Frontal cortex (tissue), 4 donors: ENCODE measurements at places on chromosomes 13 and 19. TPM values are rescaled to one million over a fixed set of nuclear protein-coding genes. Genes with fewer than 3 reads are reported as not detected.

DNA sequence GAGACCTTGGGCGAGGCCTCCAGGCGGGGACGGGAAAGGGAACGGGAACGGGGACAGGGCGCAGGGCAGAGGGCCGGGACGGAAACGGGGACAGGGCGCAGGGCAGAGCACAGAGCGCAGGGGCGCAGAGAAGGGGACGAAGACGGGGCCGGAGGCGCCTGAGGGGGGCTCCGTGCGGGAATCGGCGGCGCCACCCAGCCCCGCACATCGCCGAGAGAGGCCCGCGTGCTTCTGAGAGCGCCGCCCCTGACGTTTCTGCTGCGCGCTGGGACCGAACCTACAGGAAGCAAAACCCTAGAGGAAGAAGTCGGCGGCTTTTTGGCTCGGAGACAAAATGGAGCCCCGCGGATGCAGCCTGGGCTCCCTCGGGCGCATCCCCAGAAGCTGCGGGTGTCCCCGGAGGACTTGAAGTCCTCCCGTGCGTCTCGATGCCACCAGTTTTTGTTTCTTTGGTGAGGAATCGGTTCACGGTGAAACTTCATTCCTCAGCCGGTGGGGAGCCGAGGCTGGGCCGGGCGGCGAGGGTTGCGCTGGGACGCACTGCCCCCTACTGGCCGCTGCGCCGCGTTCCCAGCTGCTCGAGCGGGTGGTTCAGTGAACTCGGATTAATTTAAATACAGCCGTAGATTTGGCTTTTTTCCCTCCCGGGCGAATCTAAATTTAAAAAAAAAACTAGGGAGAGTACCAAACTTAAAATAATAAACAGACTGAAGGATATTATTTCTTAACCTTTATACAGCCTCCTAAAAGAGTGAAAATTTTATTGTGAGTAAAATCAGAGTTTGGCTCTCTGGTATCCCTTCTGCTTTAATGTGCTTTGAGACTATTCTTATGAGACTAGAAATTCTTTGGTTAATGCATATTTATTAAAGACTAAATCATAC lies 350.0 kb upstream of the ARGLU1 start:
- DNase-seq: peak; percentile 74

DNA sequence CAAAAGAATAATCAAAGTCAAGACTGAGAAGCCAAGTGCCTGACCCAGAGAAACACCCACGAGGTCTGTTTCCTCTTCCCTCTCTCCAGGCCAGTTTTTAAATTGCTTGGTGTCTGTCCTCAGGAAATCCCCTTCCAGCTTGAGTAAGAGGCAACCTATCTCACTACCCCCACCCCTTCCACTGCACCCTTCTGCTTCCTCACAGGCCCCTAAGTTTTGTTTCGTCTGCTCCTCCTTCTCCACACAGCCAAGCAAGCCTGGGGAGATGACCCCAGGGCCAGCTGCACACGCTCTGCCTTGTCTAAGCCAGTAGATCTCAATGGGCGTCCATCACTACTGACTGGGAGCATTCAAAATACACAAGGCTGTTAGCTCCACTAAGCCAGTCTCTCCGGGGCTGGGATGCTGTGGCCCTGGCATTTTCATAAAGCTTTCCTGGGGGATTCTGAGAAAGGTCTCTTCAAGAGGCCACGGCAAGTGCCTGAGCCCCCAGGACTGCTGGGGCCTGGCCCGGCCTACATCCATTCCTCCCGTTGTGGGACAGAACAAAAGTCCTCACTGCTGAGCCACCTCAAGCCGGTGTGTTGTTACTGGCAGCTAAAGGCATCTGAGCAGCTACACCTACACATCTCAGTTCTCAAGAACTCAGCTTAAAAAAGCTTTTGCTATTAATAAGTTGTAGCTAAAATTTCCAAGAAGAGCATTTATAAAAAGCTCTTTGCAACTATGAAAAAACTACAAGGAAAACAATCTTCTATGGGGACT lies 14.9 kb upstream of the IL4I1 start:
- DNase-seq: no peak

Gene CCDC122
- total RNA-seq: 10.2 TPM

DNA sequence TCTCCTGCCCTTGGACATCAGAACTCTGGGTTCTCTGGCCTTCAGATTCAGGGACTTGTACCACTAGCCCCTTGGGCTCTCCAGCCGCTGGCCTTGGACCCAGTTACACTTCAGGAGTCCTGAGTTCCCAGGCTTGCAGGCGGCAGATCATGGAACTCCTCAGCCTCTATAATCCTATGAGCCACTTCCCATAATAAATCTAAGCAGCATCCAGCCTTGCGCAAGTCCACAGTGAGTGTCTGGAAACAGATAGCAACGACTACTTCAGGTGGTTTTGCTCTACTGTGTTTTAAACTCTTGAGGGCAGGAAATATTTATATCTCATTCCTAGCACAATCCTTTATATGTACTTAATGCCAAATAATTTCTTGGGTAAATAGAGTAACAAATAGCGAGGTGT lies 92.3 kb downstream of the COL4A1 start:
- no peak for DNase-seq

- peak; percentile 66 for DNase-seq
Measured at GRCh38 chr19:45607071-45608029, 5.3 kb upstream of the GPR4 start.

- peak; percentile 46 for DNase-seq
Measured at GRCh38 chr19:32652894-32653598, 21.9 kb downstream of the ANKRD27 start.

- no peak for DNase-seq
Measured at GRCh38 chr19:46115396-46116106, 8.9 kb downstream of the IGFL3 start.

- DNase-seq: no peak
Measured at GRCh38 chr19:11944656-11945055, 19.7 kb downstream of the ZNF700 start.

Gene ZNF490
- total RNA-seq: 9.4 TPM

DNA sequence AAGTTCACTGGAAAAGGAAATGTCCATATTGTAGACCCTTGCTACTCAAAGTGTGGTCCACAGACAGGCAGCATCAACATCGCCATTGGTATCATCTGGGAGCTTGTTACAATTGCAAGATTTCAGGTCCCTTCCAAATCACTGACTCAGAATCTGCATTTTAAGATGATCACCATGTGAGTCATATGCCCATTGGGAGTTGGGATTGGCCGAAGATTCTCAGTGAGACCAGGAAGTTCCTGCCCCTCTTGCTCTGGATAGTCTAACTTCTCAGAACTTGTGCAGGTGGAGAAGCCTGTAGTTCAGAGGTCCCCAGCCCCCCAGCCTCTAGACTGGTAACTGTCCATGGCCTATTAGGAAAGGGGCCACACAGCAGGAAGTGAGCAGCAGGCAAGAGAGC lies 48.9 kb upstream of the URAD start:
- no peak for DNase-seq

DNA sequence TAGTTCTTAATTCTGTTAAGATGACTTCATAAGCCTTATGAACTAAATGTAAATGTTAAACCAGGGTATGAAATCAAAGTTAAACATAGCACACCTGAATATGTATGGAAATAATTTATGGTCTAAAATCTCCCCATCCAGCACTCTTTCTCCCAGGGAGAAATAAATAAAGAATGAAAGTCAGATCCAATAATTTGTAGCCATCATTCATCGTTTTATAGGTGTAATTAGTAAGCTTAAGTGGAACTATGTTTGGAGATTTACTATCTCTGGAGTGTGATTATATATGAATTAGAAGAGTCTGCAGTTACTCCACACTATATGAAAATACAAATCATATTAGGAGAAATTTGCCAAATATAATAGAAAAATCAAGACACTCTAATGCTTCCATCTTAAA lies 405.1 kb downstream of the DACH1 start:
- DNase-seq: no peak

GRCh38 chr13:110913322-110914080 lies 1.4 kb downstream of the ANKRD10 start:
- DNase-seq: no peak

DNA sequence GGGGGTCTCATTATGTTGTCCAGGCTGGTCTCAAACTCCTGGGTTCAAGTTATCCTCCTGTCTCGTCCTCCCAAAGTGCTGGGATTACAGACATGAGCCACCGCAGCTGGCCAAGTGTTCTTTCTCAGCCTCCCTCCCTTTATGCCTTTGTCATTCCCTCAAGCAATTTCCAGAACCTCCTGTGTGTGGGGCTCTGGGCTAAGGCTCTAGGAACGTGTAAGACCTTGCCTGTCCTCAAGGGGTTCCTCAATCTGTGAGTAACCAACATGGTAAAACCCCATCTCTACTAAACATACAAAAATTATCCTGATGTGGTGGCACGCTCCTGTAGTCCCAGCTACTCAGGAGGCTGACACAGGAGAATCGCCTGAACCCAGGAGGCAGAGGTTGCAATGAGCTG lies 15.5 kb upstream of the SPACA4 start:
- no peak for DNase-seq

DNA sequence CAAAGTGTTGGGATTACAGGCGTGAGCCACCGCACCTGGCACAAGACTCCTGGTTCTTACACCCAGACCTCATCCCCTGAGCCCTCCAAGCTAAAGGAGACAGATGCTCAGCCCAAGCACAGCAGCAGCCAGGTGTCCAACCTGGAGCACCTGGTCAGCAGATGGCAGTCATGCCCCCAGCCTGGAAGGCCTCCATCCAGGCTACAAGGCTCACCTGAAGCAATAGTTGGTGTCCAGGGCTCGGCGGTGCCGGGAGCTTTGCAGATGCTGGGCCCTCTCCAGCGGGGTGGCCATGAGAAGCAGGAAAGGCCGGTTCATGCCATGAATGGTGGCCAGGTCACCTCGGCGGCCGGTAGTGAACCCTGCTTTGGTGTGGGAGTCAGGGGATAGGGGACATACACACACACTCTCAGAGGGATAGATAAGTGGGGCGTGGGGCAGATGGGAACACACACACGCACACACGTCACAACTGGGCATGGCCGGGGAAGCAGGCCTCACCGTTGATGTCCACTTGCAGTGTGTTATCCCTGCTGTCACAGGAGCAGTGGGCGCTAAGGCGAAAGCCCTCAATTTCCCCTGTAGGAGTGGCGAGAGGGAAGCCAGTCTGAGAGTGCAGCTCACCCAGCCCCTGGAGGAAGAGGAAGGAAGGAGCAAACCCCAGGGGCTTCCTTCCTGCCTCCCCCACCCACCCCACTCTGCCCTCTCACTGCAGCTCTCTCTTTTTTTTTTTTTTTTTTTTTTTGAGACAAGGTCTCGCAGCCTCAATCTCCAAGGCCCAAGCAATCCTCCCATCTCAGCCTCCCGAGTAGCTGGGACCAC lies 11.8 kb downstream of the TGFB1 start:
- no peak for DNase-seq

DNA sequence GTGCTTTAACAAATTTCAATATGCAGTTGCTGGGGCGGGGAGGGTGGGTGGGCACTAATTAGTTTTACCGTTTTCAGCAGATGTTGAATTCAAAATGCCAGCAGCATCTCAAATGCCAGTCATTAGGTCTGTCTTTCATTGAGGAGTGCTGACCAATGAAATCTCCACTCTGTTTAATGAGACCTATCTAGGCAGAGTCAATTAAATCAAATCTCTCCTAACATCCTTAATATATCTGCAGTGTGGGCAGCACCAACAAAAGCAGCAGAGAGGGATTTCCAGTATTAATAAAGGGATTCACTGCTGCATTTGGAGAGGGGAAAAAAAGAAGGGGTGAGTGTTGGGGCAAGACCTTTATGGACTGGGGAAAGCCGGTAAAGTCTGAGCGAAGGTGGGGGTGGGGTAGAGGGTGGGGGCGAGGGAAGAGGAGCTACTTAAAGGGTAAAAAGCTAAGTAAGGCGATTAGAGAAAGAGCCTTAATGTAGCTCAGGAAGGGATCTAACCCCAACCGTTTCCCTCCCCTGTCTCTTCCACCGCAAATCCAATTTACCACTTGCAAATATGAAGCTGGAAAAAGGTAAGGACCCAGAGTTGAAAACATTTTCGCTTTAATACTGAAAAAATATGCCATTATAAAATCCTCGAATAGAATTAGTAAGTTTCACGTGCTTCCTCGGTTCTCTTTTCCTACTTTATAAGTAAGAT lies 4.5 kb downstream of the SLITRK1 start:
- no peak for DNase-seq

Gene ATP8B3
- not detected for total RNA-seq

Gene PTGER1
- not detected for total RNA-seq

GRCh38 chr19:33492951-33493350 lies 28.6 kb downstream of the PEPD start:
- DNase-seq: no peak

DNA sequence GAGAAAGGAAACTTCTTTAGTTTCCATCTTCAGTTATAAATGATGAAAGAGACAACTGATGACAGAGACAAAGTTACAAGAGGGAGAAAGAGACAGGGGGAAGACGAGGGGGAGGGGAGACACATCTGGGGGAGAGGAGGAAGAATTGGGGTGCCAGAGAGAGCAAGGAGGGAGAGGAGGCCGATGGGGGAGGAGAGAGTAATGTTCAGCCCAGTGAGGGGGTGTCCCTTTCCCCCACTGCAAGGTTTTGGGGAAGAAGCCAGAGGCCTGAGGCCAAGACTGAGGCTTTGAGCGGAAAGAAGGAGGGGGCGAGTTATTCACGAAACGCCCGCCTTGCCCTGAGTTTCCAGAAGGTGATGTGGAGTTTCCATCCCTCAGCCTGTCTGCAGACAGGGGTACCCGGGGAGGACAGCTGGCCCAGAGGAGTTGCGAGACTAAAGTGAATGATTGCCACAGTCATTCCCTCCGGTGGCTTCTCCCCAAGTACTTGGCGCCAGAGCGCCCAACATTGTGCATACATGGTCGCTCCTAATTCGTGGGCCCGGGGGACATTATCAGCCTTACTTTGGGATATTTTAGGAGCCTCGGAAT lies 558 bp upstream of the PPAN start:
- DNase-seq: no peak

DNA sequence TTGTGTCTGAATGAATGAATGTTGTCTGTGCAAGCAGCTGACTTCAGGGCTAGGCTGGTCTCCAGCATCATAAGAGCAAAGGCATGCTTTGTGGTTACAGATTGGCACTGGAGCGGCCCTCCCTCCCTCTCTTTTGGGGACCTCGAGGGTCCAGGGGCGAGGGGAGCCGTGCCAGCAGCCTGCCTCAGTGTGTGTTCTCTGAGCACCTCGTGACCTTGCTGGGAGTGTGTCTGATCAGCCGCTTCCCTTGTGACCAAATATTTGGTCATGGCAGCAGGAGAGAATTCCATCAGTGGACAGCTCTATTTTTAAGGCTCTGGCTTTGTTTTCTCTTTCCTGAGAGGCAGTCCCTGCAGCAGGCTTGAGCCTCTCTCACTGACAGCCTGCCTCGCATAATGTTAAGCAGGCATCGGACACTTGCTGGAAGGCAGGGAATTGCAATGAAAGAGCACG lies 329.7 kb downstream of the UQCRFS1 start:
- DNase-seq: peak; percentile 24

DNA sequence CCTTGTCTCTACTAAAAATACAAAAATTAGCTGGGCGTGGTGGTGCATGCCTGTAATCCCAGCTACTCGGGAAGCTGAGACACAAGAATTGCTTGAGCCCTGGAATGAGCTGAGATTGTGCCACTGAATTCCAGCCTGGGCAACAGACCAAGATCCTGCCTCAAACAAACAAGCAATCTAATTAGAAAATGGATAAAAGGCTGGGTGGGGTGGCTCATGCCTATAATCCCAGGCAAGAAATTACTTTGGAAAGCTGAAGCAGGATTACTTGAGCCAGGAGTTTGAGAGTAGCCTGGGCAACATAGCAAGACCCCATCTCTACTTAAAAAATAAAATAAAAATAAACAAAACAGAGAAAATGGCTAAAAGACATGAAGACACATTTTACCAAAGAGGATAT lies 77.0 kb downstream of the CAB39L start:
- DNase-seq: no peak

- DNase-seq: no peak
Measured at GRCh38 chr19:33100894-33101644, 20.1 kb downstream of the GPATCH1 start.
